EL (cell line): ENCODE measurements at places on chromosomes 7 and 10.

DNA sequence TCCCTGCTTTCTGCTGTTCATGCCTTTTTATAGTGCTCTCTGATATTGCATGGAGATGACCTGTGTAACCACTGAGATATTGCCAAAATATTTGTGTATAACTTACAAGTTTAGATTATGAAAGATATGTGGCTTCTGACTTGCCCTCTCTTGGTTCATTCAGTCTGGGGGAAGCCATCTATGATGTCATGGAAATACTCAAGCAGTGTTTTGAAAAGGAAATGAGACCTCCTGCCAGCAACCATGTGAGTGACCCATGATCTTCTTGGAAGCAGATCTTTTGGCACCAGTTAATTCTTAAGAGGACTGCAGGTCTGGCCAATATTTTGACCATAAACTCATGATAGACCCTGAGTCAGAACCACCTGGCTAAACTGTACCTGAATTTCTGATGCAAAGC is 183.0 kb downstream of the THSD7A start:
- no peak for DNase-seq

DNA sequence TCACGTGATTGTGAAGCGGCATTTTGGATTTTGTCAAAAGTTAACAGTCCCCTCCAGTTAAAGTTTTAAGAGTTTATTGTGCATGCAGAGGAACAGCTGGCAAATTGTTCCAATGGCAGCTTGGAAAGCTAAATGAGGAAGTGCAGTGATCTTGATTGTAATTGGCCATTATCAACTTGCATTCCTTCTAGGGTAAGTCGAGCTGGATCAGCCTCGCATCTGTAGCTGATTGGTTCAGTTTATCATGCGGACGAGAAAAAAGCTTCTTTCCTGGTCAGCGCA is 566 bp downstream of the ZNF789 start:
- DNase-seq = peak; percentile 60

DNA sequence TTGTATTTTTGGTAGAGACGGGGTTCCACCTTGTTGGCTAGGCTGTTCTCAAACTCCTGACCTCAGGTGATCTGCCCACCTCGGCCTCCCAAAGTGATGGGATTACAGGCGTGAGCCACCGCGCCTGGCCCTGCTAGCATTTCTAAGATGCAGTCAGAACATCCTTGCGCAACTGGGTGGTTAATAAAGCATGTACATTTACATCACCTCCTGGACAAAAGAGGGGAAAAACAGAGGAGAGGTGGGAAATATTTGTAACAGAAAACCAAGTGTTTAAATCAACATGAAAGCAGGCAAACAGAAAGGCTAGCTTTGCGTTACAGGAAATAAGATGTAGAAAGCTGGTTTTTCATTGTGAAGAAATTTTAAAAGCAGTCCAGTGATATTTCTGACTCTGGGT is 220.9 kb upstream of the KMT2E start:
- DNase-seq = no peak

DNA sequence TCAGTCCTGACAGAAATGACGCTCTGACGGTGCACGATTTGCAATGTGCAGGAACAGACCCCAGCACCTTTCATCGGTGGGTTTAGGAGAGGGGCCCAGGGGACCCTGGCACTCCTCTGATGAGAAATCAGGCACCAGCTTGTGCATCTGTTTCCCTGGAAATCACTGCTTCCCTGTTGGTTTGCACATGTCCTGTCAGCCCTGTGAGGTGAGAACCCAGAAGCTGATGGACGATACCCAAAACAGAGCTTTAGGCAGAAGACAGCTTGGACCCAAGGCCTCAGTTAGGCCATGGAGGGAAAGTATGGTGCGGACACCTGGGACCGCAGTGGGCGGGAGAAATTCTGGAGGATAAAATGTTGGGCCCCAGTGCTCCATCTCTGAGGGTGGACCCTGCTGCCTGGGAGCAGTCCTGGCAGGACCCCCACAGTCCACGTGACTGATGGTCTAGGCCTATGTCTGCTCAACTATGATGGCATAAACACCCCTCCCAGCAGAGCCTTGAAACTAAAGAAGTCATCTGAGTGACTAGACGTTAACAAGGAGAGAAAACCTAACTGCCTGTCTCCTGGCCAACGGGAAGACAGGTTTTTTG is 242.8 kb downstream of the PTPRN2 start:
- no peak for DNase-seq

- no peak for DNase-seq
Measured at GRCh38 chr7:140643416-140643815, 2.8 kb upstream of the DENND2A start.

DNA sequence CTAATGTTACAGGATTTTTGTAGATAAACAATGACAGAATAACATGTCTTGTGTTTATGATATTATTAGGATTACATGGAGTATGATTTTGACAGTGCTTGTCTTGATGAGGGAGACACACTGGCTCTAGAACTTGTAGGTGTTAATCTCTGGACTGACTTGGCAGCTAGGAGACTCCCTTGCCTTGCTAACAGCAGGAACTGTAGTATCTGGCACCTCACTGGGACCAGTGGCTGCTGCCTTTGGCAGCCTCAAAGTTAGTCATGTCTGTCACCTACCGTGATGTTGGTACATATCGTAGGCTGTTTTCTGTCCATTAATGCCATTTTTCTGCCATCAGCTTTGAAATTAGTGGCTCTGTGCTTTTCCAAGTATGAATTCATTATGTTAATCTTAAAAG is 261.5 kb downstream of the CDK14 start:
- DNase-seq = no peak

DNA sequence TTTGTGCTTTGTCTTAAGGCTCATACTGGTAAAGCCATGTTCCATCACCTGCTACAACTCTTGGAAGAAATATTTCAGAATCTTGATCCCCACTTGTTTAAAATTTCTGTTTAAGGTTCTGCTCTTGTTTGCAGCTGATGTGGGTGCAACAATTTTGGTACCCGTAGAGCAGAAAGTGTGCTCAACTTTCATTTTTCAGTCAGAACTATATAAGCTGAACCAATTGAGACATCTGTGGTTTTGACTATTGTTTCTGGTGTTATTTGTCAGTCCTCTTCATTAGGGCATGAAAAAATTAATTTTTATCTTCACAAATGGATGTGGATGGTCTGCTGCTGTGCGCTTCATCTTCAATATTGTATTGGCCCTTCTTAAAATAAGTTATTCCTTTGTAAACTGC is 10.9 kb downstream of the MGAM start:
- DNase-seq = no peak

GRCh38 chr7:472640-472957 is 47.0 kb downstream of the PDGFA start:
- DNase-seq = no peak

DNA sequence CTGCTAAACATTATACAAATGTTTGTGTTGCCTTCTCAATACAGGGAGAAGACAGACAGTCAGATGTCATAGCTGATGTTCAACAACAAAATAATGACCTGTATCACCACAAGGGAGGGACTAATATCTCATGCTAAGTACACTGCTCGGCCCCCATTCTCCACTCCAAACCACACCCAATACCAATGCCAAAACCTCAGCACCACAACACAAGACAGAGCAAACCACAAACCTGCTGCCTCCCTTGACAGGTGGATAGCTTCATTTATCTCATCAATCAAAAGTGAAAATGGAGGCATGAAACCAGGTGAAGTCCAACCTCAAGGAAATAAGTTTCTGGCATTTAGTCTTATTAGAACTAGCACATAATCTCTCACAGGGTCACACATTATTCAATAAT is 109.5 kb downstream of the PARD3 start:
- DNase-seq = no peak

- no peak for DNase-seq
Measured at GRCh38 chr10:45408421-45409319, 34.7 kb downstream of the ALOX5 start.

DNA sequence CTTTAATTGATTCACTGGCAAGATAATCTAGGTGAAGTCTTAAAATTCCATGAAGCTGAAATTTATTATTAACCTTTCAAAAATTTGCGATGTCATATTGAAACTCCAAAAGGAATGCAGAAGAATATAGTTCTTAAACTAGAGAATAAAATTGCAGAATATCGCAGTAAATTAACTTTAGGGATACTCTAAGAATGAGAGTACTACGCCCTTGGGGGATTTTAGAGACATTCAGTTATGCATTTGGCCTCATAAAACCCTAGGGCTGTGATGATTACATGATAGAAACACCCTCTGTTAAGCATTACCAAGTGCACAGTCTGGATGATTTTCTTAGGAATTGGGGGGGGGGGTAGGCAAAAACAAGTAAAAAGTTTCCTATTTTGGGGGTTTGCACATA is 3.7 kb downstream of the WNT2 start:
- DNase-seq = peak; percentile 58

DNA sequence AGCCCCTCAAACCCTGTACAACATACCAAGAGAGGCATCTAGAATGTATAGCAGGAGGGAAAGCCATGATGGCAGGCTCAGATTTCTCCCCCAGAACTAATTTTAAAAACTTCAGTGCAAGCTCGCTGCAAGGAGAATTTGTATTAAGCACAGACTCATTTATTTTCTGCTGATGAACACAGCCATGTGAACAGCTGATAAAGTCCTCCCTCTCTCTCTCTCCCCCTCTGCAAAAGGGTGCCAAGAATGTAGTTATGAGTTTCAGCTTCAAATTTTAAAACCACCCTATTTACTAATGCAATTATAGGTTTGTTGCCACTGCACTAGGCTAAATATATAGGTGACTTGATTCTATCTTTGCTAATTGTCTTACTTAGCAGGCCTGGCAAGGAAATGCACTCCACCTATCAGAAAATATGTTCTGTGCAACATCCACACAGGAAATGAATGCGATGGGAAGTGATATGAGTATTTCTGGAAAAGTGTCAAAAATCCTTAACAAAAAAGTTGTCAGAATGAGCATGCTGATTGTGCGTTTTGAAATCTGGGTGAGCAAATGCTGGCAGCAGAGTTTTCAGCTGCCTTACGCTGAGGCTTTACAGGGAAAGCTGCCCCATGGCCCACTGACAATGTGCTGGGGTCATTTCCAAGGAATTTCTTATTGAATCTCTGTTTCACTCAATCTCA is 43.4 kb upstream of the GHITM start:
- DNase-seq = no peak

- DNase-seq = peak; percentile 75
Measured at GRCh38 chr7:78326189-78326588, 527.6 kb downstream of the PHTF2 start.

DNA sequence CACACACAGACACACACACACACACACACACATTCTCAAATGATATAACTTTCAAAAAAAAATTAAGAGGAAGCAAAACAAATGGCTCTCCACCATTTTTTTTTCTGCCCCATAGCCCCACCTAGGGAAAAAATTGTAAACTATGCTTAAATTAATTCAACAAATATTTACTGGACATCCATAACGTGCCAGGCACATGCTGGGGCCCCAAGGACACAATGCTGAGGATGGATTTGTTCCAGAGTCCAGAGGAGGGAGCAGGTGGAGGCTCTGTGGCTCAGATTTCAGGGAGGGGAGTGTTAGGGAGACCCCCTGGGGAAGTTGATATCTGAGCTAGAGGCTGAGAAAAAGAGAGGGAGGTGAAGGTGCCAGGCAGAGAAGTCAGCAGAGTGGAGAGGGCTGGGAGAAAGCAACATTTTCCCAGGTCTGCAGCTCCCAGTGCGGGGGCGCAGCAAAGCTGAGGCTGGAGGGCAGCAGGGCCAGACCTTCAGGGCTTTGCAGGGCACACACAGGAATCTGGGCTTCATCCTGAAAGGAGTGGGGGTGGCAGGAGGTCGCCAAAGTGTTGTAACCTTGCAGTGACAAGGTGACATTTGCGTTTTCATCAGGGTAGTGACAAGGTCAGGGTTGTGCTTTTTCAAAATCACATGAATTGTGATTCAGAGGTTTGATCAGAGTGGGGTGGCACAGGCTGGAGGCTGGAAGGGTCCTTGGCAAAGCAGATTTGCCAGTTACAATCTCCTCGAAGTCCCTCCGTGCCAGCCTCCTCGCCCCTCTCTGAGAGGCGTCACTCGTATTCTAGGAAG is 261.6 kb downstream of the WDR11 start:
- DNase-seq = no peak

- no peak for DNase-seq
Measured at GRCh38 chr7:50153148-50153547, 60.1 kb upstream of the ZPBP start.
